ENCODE measurements at places on chromosomes 12 and 14. TPM values are rescaled to one million over a fixed set of nuclear protein-coding genes. Genes with fewer than 3 reads are reported as not detected.

PAPLN gene
- total RNA-seq, result not detected

- no peak overlapping the region for H3K4me3 ChIP-seq
- H3K36me3 ChIP-seq, result no peaks in the 10 kb centered on the region
These were observed 122.5 kb downstream of the PHLDA1 start for GRCh38 chr12:75908961-75909605.

LIN7A gene
- 0.25 TPM for total RNA-seq

DNA sequence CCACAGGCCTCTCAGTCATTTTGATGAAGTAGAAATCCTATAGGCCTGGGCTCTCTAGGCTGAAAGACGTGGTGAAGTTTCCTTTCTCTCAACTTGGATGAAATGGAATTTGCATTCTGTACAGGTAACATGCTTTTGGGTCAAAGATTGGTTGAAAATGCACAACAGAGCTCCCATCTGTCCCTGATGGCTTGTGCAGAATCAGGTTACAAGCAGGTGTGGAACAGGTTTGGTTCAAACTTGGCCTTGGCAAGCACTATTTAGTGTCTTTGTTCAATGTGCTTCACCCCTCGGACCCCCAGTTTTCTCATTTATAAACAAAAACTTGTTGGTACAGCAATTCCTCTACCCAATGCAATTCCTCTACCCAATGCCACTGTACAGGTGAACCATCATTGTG lies 1493.0 kb downstream of the AACS start:
- H3K27ac ChIP-seq, result no peak overlapping the region
- no peaks in the 10 kb centered on the region for H3K36me3 ChIP-seq
- no peak overlapping the region for H3K4me3 ChIP-seq

GRCh38 chr14:83467811-83468210 lies 1934.2 kb upstream of the SEL1L start:
- DNase-seq, result no peak
- H3K4me3 ChIP-seq, result no peak overlapping the region
- no peaks in the 10 kb centered on the region for H3K36me3 ChIP-seq
- no peaks in the 10 kb centered on the region for H3K4me1 ChIP-seq
- no peak overlapping the region for H3K27ac ChIP-seq

- no peaks in the 10 kb centered on the region for H3K27me3 ChIP-seq
- no peak overlapping the region for H3K27ac ChIP-seq
- no peak for DNase-seq
- H3K4me3 ChIP-seq, result no peak overlapping the region
- H3K36me3 ChIP-seq, result no peaks in the 10 kb centered on the region
- H3K4me1 ChIP-seq, result no peaks in the 10 kb centered on the region
These were observed 196.1 kb downstream of the SLC15A4 start for GRCh38 chr12:128627659-128628058.

GRCh38 chr14:60679566-60680258 lies 30.4 kb upstream of the SIX1 start:
- no peak overlapping the region for H3K27ac ChIP-seq
- H3K36me3 ChIP-seq, result no peaks in the 10 kb centered on the region
- no peaks in the 10 kb centered on the region for H3K27me3 ChIP-seq

DNA sequence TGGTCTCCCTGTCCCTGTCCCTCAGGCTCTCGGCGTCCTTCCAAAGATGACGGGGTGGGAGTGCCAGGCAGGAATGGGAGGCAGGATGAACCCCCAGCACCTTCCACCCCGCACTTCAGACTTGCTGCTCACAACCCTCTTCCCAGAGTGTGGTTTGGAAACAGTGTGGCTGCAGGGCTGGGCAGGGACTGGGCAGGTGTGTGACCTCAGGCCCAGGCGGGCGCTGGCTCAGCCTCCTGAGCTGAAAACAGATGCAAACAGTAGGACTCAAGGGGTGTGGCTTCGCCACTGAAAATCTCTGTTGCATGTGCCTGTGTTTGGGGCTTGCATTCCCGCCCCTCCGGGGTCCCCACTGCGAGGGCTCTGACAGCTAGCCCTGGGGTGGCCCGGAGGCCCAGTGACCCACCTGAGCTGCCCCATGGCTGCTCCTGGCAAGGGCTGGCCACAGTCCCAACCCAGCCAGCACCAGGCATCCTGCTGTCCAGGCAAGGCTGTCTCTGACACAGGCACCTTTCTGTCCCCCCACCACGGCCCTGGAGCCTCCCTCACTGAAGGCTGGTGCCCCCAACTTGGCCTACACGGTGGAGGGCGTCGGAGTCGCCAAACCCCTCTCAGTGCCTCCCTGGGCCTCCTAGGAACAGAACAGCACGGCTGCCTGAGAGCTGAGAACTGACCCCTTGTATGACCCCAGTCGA lies 46.1 kb downstream of the BEGAIN start:
- DNase-seq, result no peak
- H3K4me1 ChIP-seq, result peaks cover 3% of the 10 kb centered on the region
- no peak overlapping the region for H3K27ac ChIP-seq
- no peaks in the 10 kb centered on the region for H3K27me3 ChIP-seq

ATL1 gene
- 1.4 TPM for total RNA-seq

DNA sequence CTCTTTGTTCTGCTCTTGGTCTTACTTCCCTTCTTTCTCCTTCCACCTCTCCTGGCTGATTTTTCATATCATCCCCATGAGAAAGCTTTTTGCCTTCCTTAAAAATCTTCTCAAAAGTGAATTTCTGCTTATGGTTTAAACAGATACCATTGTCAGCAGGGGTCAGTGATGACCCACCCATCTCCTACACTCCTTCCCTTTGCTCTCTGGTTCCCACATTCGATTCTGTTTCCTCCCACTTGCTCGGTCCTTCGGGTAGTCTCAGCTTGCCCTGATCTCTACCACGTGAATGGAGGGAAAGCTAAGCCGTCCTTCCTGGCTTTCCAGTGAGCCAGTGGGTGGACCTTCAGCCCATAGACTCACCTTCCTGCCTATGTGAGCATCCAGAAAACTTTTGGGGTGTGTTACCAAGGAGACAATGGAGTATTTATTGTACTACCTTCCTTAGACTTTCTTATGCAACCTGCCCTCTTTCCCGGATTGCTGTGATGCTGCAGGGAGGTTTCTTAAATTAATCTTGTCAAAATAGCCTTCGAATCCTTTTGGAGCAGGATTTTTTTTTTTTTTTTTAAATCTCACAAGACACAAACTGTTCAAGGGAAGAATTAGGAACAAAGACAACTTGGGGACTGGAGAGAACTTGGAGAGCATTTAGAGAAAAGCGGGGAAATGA lies 306.3 kb downstream of the CACNA1C start:
- DNase-seq, result no peak
- H3K27me3 ChIP-seq, result peaks cover 2% of the 10 kb centered on the region
- no peak overlapping the region for H3K4me3 ChIP-seq
- H3K4me1 ChIP-seq, result peaks cover 3% of the 10 kb centered on the region
- H3K36me3 ChIP-seq, result no peaks in the 10 kb centered on the region
- no peak overlapping the region for H3K27ac ChIP-seq

DNA sequence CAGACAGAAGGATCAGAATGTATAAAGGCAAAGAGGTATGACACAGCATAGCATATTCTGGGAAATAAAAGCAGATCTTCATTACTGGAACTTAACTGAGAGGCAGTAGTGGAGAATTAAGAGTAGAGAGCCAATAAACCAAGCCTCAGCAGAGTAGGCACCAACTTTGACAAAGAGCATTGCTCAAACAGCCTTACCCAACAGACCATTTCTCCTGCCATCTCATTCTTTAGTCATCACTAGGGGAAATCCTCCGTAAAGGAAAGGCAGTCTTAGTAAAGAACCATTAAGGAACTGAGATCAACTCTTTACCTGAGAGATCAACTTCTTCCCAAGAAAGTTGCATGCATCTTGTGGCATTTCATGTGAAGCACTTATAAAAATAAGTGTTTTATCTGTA lies 36.6 kb downstream of the SENP1 start:
- no peaks in the 10 kb centered on the region for H3K27me3 ChIP-seq
- DNase-seq, result no peak
- H3K36me3 ChIP-seq, result peaks cover 81% of the 10 kb centered on the region
- no peak overlapping the region for H3K4me3 ChIP-seq
- no peak overlapping the region for H3K27ac ChIP-seq

SETD1B gene
- 118 TPM for total RNA-seq

- H3K27me3 ChIP-seq, result no peaks in the 10 kb centered on the region
- H3K4me3 ChIP-seq, result no peak overlapping the region
- H3K36me3 ChIP-seq, result peaks cover 50% of the 10 kb centered on the region
- no peak for DNase-seq
- H3K27ac ChIP-seq, result no peak overlapping the region
These were observed 40.4 kb downstream of the MMAB start for GRCh38 chr12:109532721-109533486.

DNA sequence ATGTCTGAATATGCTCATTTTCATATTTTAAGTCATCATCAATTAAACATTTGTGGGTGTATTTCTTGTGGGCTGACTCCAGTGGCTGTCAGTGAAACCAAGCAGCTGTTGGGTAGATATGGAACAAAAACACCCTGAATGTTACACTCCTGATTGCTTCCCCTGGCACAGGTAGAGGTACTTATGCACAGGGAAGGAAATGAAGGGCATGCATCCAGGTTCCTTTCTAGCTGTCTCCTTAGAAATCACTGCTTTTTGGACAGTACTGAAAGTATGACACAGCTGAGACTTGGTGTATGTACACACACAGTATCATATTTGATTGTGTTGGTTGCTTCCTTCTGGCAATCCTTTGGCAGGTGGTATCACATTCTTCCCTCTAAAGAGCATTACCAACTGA lies 1006.7 kb downstream of the DIO2 start:
- no peaks in the 10 kb centered on the region for H3K4me1 ChIP-seq
- H3K36me3 ChIP-seq, result no peaks in the 10 kb centered on the region
- H3K4me3 ChIP-seq, result no peak overlapping the region
- DNase-seq, result no peak

DNA sequence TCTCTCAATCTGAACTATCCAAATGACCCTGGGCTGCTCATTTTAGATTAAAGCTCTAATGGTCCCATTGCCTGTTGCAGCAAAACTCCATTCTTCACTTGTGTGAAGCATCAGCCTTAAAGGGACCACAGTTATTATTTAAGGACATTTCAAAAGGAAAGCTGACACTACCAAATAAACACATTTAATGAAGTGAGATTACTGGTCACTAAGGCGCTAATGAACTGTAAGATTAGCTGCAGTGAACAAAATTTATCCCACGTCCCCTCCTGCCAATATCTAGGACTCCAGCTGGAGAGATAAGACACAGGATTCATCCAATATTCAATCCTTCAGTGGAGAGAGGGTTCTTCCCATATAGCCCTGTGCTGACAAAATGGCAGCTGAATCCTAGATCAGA lies 1029.2 kb upstream of the SEL1L start:
- no peak for DNase-seq
- H3K4me1 ChIP-seq, result no peaks in the 10 kb centered on the region
- no peak overlapping the region for H3K27ac ChIP-seq
- H3K27me3 ChIP-seq, result no peaks in the 10 kb centered on the region
- no peaks in the 10 kb centered on the region for H3K36me3 ChIP-seq
